Stimulated activated CD4-positive, alpha-beta T cell treated with anti-CD3 and anti-CD28 coated beads, Interleukin-12 subunit alpha, Interleukin-12 subunit beta, amount 100 ng/mL, for 48 hours (primary cell): ENCODE measurements at places on chromosomes 11 and 22.

DNA sequence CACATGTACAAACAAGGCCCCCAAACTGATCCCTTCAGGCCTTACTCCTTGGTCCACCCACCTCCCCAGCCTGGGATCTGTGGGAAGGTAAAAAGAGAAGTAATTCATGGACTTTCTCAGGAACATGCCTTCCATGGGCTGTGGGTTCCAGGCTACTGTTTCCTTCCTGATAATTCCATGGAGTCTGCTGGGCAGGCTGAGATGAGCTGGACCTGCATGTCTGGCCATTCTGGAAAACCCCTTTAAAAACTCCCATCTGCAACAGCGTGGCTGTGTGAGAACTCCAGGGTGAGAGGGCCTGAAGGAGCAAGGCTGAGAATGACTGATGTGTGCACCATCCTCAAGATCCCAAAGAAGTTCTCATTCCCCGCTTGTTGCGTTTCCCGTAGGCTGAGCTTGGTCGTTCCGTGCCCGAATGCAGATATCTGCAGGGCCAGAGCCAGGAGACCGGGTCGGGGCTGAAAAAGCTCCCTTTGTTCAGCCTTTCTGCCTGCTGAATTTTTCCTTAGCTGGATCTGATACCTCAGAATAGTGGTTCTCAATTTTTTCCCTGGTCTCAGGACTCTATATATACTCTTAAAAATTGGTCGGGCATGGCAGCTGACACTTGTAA, 72.9 kb downstream of the NAT10 start:
- DNase-seq, result no peak

DNA sequence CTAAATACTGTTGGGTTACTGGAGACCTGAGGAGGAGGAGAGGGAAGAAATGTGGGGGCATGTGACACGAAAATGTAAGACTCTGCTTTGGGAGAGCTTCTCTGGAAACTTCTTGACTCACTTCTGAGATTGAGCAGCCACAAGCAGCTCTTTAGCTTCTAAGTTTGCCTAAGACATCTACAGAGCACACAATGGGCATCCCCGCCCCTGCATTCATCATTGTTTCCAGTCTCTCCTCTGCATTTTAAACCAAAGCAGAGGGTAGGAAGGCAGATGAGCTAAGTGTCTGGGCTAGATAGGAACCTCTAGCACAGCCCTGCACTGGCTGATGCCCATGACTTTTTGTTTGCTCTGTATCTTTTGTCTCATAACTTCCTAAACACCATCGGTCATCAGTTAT, 2.1 kb upstream of the OR52D1 start:
- DNase-seq, result no peak

DNA sequence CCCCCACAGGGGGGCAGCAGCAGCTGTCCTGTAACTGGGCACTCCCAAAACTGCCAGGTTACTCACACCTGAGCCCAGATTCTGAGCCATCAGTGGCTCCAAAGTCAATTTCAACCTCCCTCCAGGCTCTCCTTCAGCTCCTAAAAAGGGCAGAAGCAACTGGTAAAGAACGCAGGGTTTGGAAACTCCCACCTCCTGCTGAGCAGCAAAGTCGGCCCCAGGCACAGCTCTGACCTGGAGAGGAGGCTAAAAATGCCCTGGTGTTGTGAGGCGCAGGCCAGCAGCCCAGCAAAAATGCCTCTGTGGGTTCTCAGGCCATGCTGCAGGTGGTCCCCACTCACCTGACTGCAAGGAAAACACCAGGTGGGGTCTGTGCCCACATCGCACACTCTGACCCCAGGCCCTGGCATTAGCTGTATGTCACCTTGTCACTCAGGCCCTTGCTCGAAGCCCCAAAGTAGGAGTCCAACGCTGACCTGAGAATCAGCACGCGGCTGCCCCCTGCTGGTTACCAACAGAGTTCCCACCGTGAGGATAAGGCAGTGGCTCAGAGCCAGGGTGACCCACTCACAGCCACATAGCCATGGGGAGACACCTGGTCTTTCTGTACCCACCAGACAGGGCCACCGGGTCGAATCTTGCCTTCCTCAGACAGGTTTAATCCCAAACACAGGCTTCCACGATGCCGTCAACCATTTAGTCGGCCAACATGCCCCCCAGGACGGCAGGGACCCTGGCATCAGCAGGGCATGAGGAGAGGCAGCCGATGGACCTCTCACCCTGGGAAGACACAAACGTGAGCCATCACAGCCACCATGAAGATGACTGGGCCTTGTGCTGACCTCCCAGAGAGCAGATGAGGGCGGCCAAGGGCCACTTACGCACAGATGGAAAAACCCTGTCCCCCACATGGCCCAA, 11.1 kb downstream of the POLR3H start:
- DNase-seq, result peak; percentile 66

- no peak for DNase-seq
Measured at GRCh38 chr11:2096919-2097301, 42.3 kb downstream of the IGF2 start.

- DNase-seq, result no peak
Measured at GRCh38 chr22:29093501-29094300, 20.9 kb downstream of the KREMEN1 start.

GRCh38 chr11:109933126-109933525, 160.1 kb upstream of the ZC3H12C start:
- DNase-seq, result no peak

DNA sequence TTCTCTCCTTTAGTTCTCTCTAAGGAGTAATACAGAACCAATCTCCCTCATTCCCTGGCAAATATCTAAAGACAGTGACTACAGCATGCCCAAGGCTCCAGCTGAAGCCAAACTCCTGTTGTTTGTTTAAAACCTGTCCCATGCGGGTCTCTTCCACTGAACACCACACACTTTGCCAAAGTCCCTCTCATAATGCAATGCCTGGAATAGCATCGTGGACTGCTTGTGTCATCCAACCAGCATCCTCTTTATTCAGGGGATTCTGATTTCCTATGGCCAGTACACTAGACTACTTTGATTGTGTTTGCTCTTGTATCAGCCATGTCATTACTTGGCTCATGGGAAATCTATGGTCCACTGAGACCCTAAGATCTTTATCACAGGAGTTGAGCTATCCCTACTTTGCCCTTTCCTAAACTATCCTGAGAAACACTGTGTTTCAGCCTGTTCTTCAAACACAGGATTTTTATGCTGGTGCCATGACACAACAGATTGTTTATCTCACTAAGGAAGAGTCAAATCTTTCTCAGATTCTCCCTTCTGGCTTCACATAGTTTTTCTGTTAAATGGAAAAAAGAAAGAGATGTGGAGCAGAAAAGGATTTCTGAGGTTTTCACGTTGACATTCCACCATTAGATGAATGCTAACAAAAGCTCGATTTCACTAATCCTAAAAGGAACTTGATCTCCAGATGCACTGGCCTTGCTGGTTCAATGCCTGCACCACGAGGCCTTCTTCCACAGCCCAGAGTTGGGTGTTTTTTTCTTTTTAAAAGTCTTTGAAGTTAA, 15.9 kb upstream of the IRAG1 start:
- DNase-seq, result no peak

GRCh38 chr22:21921184-21921721, 31.4 kb downstream of the PPM1F start:
- no peak for DNase-seq

DNA sequence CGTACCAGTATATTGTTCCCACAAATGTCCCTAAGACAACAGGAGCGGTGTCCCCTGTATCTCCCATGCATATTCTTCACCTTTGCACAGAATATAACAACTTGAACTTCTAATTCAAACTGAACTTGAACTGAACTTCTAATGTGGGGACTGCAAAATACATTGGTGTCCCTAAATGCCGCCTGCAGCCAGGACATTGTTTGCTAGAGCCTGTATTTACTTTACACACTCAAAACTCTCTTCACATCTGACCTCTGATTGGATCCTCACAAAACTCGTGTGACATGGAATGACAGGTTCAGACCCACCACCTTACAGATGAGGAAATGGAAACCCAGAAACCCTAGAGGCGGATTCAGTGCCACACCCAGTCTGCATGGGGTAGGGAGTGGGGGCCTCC, 6.4 kb downstream of the CPT1A start:
- no peak for DNase-seq

- DNase-seq, result no peak
Measured at GRCh38 chr11:110076371-110076965, 16.7 kb upstream of the ZC3H12C start.
